ENCODE measurements at places on chromosomes 12 and 14.

GRCh38 chr12:125678589-125678993 lies 613.4 kb downstream of the AACS start:
- DNase-seq: no peak

DNA sequence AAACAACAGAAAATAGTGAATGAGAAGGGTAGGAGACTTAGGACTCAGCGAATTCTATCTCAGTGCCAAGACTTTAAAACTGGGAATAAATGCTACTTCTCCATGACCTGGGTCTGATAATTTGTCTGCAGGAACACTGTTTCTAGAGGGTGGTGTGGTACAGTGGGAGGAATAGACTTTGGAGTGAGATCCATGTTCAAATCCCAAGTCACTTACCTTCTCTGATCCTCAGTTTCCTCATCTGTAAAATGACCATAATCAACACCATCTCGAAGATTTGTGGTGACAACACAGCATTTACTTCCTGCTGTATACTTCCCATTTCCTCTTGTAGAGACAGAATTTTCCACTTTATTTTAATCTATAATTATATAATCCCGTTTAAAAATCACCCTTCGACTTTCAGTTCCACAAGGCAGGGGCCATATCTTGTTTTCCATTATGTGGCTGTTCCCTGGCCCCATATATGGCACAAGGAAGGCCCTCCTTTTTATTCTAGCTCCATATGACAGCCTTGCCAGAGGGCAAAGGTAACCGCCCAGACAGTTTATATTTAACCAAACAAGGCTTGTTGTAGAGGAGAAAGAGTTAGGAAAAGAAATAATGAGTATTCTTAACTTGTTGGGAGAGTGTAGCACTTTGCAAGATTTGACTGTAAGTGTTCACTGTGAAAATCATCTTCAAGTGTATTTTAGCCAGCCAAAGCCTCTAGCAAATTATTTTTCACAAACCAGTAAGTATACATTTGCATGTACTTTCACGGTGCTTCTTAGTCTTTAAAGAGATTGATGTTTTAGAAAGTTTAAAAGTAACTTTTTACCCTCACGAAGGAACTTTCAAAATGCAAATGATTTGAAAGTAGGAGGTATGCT lies 243.1 kb downstream of the AKAP6 start:
- DNase-seq: no peak

GRCh38 chr12:131827961-131828534 lies at the start of gene MMP17:
Gene MMP17 (plus strand): TSS chr12:131828393. CDS start chr12:131828495, 102 bp downstream.
- peak; percentile 64 for DNase-seq

- DNase-seq: no peak
These were observed 2.1 kb downstream of the GPX2 start for GRCh38 chr14:64940336-64940910.

GRCh38 chr12:131597333-131597732 lies 113.6 kb upstream of the SFSWAP start:
- no peak for DNase-seq

DNA sequence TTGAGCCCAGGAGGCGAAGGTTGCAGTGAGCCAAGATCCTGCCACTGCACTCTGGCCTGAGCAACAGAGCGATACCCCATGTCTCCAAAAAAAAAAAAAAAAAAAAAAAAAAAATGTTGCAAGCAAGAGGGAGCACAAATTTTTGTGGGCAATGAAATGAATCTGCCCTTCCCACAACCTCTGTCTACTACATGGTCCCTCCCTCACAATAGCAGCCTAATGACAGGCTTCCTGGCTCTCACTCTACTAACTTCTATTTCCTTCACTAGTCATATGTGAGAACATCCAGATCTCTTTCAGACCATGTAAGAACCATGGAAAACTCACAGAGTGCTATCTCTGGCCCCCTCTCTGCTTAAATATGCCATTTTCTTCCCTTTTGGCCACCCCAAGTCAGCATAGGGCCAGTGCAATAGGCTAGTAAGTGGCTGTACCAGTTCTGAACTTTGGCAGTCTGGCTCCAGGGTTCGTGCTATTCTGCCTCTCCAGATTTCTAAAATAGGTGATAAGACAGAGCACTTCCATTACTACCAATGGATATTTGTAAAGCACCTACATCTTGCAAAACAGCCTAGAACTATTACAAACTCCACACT lies 7.1 kb downstream of the OSBPL8 start:
- DNase-seq: no peak

DNA sequence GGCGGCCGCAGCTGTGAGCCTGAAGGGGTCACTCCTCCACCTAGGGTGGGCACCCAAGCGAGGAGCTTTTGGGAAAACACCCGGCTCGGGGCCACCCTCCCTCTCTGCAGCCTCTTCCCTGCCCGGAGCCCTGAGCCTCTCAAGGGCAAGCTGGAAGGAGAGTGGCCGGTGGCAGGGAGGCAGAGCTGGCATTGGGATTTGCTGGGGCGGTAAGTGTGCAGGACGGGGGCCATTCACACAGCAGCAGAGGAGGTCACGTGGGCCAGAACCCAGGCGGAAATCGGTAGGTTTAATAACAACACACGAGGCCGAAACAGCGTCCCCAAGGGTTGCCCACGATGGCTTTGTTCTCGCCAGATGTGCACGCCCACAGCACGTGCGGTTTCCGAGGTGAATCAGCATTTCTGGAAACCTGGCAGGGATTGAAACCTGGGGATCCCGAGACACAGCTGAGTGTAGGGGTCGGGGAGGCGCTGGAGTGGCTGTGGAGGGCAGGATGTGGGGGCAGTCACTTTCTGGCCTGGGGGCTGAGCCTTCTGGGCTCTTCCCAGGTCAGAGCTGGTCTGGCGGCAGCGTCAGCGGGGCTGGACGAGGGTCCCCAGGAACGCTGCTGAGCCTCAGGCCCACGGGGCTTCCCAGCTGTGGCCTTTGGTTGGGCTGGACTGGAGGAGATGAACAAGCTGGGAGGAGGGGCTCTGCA lies 23.5 kb downstream of the NOC4L start:
- DNase-seq: no peak

DNA sequence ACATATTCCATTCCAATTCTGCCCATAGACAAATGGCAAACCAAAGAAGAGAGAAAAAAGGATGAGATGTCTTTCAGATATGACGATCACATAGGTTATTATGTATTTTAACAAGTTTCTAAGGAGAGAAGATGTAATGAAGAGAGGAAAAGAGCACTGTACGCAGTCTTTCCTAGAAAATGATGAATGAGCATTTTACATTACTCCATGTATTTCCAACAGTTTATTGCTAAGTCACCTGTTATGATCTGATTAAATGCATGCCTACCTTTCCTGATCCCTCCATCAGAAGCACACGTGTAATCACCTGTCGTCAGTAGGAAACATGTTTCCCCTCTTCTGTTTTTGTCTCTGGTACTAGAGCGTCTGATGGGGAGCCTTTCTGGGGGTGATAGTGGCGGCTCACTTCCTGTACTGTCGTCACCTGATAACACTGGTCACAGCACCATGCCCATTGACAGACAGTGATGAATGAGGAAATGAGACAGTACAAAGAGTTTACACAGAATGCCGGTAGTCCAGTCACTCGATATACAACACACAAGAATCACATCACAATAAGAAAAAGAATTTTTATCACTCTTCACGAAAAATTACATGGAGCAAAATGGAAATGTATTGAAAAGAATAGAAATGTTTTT lies 161.6 kb downstream of the KCNC2 start:
- no peak for DNase-seq

DNA sequence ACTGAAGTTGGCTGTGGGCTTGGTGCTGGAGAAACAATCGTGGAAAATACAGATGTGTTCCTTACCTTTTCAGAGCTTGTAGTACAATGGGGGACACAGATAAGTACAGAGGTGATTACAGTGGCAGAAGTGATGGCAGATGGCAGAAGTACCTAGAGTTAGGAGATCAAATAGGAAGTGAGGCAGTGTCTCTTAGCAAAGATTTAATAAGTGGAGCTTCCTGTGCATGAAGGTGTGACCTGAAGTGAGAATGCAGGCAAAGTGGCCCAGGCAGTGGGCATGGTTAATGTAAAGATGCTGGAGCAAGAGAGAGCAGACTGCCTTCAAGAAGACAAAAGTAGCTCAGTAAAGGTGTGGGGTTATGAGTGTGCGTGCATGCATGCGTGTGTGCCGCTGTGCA lies 16.0 kb downstream of the LRRK2 start:
- DNase-seq: no peak

DNA sequence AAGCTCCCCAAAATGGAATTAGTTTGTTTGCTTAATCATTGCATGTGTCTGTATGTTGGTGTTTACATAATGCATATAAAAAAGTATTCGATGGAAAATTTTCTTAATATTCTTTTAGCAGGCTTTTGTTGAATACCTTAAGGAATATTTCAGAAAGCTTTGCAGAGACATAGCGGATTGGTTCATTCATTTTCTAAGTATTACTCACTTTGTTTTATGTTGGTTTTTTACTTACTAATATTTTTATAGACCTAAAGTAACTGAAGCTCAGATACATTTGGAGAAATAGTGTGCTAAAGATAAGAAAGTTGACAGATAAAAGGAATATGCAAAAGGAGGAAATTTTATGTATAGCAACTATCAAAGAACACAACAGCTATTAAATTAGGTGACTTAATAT lies 191.0 kb downstream of the ERC1 start:
- no peak for DNase-seq

- no peak for DNase-seq
These were observed 224.3 kb upstream of the NAV3 start for GRCh38 chr12:77606348-77606747.

DNA sequence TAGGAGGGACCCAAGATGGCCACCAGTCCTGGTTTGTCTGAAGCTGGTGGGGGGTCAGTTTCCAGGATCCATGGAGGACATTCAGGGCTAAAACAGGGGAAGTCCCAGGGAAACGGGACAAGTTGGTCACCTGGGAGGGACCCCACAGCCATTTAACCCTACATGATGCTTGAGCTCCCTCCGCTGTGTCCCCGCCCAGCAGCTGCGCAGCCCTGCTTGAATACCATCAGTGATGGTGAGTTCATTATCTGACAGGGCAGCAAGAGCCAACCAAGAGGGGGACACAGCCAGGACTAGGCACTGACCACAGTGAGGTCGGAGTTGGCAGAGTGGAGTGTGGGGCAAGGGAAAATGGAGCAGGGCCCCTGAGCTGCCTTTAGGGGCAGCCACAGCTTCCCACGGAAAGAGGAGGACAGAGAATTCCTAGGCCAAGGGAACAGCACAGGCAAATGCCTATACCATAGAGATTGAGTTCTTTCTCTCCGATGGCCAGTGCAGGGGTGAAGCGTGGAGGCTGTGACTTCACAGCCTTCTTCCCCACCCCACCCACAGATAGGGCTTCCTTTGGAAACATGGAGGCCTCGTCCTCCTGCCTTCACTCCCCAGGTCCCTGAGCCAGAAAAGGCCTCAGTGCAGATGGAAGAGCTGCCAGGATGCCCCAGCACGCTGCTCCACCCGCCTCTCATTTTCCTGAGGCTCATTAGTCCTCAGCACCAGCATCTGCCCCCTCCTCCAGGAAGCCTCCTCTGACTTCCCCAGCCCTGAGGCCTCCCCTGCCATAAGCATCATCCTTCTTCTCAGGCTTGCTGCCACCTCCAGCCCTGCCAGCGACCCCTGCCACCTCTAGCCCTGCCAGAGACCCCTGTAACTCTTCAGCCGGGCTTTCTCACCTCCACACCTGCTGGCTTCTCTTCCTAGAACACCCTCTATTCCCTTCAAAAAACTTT lies 51.4 kb downstream of the CYP46A1 start:
- no peak for DNase-seq

- DNase-seq: no peak
These were observed 32.1 kb upstream of the KRR1 start for GRCh38 chr12:75543529-75543928.

GRCh38 chr12:26122681-26123481 lies 2.0 kb downstream of the BHLHE41 start:
- peak; percentile 66 for DNase-seq

DNA sequence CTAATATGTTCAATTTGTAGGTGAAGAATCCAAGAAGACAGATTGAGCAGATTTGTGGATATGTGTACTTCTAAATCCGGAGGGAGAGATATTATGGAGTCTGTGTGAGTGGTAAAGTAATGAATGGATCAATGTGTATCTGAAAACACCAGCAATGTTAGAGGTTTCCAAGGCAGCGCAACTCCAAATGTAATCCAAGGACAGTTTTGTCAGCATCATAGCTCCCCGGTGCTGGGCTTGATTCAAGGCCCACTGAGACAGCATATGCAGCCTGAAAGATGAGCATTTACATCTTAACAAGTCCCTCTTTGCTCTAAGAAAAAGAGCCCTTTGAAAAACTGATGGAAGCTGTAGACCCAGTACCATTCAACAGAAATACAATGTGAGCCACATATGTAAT lies 38.3 kb upstream of the FRMD6 start:
- no peak for DNase-seq

DNA sequence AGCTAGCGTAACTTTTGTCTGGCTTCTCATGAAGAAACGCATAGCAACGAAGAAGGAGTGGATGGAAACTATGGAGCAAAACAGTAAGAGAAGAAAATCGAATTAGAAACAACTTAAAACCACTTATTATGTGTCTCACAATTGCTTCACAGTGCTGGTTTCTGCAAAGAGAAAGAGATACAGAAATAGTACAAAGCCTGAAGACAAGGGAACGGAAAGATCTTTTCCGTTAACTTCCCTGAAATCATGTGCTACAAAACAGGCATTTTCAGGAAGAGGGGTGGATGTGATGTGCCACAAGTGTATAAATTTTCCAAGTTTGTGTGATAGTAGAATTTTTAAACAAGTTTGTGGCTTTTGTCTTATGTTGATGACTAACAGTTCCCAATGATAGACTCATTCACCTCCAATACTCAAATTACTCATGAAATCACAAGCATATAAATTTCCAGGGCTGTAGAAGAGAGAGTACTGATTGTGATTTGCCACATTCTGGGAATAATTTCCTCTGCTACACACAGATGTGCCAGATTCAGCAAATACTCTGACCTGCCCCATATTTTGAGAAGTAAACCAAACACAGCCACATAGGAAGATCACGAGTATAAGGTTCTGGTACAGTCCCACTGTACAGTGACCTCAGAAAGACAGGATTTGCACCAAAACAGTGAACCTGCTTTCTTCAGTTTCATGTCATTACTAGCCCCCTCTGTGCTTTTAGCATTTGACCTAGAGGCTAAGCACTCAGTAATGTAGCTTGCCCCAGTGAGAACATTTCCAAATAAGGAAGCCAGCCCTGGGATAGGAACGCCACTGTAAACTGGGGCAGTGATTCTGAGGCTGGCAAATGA lies 41.4 kb upstream of the PPFIA2 start:
- DNase-seq: no peak

GRCh38 chr12:5969974-5970690 lies 25.1 kb upstream of the ANO2 start:
- DNase-seq: no peak
